Heart left ventricle (tissue), 16 donors: ENCODE measurements at places on chromosomes 2 and 18. TPM values are rescaled to one million over a fixed set of nuclear protein-coding genes. Genes with fewer than 3 reads are reported as not detected.

DNA sequence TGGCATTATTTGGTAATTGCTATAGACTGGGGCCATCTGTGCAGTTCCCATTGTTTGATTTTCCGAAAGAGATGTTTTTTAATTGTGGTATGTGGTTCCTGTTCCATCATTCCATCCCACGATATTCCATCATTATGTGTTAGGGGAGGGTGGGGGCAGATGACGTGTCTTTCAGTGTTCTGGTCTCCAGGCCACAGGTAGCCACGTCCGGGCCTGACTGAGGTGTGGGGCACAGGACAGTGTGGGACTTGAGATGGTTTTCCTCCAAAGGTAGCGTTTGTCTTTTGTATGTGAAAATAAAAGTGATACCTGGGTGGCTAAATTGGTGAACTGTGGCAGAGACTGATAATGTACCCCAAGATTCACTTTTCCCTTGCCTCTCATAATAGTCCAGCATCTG lies 192.2 kb upstream of the HAAO start:
- no peak for DNase-seq

The CABYR gene
- 0.10 TPM for polyA plus RNA-seq

DNA sequence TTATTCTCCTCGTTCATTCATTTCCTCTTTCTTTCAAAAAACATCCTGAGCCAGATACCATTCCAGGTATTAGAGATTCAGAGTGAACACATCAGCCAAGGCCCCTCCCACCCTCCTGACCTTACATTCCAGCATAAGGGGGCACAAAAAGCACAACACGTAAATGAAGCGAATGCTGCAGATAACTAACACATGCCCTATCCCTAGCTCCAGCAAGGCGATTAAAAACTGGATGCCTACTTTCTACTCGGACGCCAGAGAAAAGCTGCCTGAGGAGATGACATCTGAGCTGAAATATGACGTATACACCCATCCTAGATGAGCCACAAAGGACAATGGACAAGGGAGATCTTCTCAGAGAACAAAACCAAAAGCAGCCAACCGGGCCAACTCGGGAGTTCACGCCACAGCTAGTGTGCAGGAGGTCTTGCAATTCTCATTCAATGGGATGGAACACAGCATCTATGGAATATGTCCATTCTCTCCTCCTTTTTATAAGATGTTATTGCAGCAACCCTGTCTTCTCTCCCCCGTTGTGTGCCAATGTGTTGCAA lies 33.5 kb downstream of the FEZ2 start:
- DNase-seq = no peak

DNA sequence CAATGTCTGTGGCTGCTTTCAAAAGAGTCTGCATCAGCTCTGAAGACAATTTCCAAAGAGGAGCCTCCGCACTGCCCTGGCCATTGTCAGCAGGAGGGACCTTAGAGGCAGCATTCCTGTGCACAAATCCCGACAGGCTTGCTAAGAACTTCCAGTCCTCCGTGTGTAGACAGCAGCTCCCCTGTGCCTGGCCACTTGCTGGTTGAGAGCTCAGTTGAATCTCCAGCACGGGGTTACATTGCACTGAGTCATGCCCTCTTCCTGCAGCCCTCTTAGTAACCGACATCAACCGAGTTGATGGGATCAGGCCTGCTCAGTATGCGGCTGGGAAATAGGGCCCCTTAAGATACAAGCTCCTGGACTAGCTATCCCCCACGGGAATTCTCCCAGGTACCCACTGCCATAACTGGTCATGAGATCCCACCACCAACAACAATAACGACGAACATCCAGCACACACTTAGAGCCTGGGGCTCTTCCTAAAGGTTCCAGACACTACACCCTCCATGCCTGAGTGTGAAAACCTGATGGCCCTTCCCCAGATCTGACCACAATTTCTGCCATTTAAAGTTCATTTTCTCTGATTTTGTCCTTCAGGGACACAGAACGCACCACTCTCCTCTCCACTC lies 12.0 kb downstream of the ATP6V1B1 start:
- no peak for DNase-seq

GRCh38 chr2:103784261-103784660 lies 1022.4 kb downstream of the TMEM182 start:
- no peak for DNase-seq

GRCh38 chr2:111105926-111106325 lies 14.8 kb upstream of the BCL2L11 start:
- DNase-seq = no peak

The TM4SF20 gene
- polyA plus RNA-seq = not detected

GRCh38 chr18:49303379-49303778 lies 157.1 kb downstream of the DYM start:
- DNase-seq = no peak

- DNase-seq = no peak
Measured at GRCh38 chr2:100560216-100560830, 2.5 kb upstream of the PDCL3 start.

DNA sequence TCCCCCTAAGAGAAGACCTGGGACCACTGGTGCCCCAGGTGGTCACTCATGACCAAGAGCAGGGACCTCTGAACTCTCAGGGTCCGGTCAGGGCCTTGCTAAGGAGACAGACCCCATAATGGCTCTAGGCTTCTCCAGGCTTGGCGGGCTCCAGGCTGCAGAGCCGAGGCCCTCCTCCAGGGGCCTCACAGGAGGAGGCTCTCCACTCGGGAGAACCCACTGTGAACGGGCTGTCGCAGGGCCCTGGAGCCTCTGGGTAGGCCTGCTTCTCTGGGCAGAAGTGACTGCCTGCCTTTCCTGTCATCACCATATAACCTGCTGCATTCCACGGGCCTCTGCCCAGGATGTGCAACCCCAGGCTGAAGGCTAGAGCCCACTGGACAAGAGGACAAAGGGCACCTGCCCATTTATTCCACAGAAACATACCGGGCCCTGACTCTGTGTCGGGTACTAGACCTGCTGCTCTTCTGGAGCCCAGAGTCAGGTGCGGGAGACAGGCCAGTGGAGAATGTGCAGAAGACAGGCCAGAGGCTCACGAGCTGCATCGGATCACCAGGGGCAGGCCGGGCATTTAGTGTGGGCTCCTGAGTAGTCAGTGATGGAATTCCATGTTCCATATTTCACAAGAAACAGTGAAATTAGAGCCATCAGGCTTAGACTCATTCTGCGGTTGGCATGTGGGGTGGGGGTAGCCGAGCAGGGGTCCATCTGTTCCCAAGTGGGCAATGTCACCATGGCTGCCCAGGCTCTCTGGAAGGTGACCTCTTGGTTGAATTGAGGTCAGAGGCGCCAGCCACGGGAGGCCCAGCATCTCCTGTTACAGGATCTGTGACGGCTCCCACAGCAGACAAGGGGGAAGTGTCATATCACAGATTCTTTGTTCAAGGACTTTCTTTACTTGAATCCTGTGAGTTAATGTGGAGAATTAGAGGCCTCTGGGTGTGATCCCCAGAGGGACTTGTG lies 220.8 kb downstream of the SH3RF3 start:
- DNase-seq = peak; percentile 60

DNA sequence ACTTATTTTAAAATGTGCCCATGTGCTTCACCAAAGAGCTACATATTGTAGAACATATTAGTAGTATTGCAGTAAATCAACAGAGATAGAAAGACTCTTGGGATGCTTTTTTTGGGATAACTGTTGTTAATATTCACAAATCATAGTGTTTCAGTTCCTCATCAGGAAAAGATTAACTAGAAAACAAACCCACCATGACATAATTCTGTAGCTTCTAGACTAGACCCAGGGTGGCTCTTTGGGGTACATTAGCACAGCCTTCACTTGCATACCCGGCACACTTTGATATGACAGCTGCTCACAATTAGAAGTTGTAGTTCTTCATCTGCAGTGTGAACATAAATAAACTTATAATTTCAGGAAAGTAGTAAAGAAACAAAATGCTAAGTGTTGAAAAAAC lies 154.2 kb downstream of the ATP9B start:
- DNase-seq = no peak

DNA sequence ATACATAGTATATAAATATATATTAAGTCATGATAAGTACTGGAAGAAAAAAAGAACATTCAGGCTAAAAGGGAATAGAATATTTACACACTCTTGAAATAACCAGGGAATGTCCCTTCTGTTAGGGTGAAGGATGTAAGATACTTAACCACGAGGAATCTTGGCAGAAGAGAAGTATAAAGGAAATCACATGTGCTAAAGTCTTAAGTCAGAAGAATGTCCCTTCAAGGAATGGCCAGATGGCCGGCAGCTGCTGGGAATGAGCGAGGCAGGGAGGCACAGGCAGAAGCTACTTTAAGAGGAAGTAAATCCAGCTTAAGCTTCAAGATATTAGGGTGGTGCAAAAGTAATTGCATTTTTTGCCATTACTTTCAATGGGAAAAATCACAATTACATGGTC lies 5.5 kb downstream of the CCDC102B start:
- DNase-seq = peak; percentile 79

The IL37 gene
- polyA plus RNA-seq = not detected
